Effector CD8-positive, alpha-beta T cell (primary cell): ENCODE measurements at places on chromosomes 16 and 17.

DNA sequence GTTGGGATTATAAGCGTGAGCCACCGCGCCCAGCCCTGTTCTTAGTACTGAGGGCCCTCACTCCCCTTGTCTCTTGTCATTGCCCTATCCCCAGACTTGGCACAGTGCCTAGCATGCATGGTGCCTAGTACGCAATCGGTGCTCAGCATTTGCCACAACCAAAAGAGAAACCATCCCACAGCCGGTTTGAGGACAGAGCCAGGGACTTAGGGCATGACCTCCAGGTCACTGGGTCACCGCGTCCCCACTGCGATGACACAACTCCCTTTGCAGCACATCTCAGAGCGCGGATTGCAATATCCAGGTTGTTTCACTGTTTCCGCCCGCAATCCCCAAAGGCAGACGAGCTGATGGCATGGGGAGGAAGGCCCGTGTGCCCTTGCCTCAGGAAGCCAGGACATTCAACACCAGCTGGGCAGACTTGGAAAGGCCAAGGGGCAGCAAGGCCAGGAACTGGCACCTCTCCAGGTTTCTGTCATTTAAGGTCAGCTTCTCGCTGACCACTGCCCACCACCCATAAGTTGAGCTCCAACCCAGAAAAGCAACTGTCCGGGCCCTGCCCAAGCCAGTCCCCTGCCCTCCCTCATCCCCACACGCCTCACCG lies 274.5 kb downstream of the MRTFB start:
- DNase-seq: no peak

DNA sequence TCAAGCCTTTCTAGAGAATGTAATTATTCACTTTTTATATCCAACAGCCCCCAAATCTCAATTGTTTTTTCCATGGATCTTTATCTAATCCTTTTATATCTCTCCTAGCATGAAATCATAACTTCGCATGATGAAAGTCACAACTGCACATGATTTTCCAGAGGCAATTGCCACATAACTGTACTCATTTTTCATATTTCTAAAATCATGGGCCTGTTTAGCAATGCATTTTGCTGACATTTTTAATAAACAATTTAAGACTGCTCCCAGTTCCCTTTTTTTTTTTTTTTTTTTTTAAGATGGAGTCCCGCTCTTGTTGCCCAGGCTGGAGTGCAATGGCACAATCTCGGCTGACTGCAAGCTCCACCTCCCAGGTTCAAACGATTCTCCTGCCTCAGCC lies 83.5 kb downstream of the VMP1 start:
- no peak for DNase-seq

DNA sequence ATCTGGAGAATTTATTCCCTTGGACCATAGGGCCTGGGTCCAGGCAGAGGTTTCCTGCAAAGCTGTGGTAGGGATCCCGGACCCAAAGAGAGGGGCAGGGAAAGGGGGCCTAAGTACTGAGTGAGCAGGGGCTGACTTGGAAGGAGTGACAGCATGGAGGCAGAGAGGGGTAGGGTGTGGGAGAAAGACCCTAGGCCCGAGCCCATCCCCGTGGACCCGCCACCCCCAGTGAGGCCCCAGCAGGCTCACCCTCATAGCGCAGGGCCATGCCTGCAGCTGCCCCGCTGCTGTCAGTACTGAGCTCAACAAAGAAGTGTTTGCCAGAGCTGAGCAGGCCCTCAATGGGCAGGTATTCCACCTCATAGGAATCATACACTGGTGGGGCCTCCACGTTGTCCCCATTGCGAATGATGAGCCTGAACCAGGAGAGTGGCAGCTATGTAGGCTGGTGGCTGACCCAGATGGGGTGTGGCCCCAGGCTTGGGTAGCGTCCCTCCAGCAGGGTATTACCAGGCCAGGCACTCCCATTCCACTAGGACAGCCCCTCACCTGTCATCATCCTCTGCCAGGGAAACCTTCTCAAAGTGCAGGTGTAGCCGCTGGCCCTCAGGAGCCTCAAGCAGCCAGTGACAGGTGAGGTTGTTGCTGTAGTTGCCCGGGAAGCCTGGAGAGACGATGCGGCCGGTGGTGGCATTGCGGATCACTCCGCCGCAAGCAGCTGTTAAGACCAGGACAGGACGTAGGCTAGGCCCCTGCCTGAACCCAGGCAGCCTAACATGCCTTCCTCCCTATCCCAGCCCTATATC lies 9.1 kb upstream of the PHF12 start:
- no peak for DNase-seq

GRCh38 chr16:71460236-71460635 lies 1.8 kb downstream of the ZNF23 start:
- no peak for DNase-seq

GRCh38 chr17:40418428-40418706 lies 671 bp upstream of the TOP2A start:
- DNase-seq: no peak

DNA sequence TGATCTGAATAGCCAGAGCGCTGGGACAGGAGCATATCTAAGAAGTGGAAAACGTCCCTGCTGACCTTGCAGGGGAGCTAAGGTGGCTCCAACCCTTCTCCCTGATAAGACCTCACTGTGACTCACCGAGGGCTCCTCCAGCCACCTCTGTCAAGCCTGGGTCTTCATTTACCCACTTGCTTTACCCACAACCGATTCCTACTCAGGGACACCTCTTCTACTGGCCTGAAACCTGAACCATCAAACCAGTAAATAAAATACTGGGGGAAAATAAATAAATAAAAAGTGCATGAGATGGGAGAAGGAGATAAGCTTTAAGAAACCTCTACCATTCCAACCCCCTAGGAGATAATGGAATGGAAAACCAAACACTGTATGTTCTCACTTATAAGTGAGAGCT lies 80.2 kb upstream of the ALOX12 start:
- no peak for DNase-seq
